Right lung (tissue), 10 donors: ENCODE measurements at places on chromosomes 3 and 15. TPM values are rescaled to one million over a fixed set of nuclear protein-coding genes. Genes with fewer than 3 reads are reported as not detected.

- no peak for DNase-seq
Observed at GRCh38 chr3:156148946-156149381, 28.6 kb downstream of the KCNAB1 start.

DNA sequence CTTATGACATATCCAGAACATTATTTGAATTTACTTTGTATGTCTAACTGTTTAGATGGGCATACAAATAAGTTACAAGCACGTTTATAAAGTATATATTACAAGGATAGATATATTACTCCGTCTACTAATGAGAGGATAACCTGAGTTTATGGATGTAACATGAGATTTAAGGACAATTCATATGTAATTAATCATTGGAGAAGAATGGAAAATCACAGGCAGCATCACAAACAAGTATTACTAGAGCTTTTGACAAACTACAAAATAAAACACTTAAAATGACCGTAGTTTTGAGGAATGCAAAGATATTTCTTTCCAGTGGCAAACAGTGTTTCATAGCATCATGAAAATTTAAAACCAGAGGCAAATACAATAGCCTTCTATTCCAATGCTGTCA, 113.8 kb downstream of the ROBO1 start:
- DNase-seq, result no peak

HLTF gene
- polyA plus RNA-seq, result 54.1 TPM

WHAMM gene
- 10.0 TPM for polyA plus RNA-seq

DNA sequence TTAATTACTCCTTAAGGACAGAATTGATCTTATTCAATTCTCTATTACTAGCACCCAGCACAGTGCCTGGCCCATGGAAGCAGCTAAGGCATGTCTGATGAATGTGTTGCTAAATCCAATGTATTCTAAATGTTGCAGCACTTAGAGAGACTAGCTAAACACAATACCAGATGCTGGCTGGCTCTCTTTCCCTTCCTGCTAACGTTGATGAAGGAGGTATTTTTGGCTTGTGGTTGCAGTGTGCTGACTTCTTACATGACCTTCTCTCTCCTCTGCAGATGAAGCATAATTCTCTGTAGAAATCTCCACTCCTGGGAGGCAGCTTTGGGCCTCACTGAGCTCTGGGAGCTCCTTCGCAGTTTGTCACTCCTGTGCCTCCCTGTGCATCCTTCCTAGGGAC, 183.6 kb downstream of the PEX5L start:
- no peak for DNase-seq

PPCDC gene
- 11.1 TPM for polyA plus RNA-seq

DNA sequence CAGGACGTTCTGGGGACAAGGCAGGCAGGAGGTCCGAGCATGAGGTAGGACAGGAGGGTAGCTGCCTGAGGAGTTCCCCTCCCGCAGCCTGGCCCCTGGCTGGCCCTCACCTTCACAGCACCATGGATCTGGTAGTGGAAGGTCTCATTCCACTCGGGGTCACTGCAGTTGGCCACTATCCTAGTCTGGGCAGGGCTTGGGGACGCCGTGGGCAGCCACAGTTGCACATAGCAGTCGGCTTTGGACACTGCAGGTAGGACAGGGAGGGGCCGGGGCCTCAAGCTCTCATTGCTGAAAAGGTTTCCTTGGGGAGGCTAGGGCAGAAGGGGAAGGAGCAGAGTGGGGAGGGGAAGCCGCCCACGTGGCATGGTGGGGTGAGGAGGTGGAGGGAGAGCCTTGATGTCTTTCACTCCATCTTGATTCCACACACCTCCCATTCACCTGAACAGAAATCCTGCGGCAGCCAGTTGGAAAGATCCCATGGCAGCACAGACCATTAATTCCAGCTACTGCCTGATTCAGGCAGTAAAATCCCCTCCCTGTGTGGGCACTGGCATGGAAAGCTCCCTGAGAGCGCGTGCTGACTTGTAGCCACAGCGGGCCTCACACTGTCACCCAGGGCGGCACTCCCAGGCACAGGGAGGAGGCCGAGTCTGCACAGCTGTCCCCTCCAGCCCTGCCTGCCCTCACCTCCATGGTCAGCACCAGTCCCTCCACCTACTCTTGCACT, 2.1 kb downstream of the PLA2G4F start:
- DNase-seq, result no peak

DNA sequence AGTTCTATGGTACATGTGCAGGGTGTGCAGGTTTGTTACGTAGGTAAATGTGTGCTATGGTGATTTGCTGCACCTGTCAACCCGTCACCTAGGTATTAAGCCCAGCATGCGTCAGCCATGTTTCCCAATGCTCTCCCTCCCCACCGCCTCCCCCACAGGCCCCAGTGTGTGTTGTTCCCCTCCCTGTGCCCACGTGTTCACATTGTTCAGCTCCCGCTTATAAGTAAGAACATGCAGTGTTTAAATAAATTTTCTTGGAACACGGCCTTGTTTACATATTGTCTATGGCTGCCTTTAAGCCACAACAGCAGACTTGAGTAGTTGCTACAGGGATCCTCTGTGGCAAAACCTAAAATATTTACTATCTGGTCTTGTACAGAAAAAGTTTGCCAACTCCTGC, 41.3 kb upstream of the CORO2B start:
- DNase-seq, result no peak

PPM1L gene
- polyA plus RNA-seq, result 4.6 TPM

DNA sequence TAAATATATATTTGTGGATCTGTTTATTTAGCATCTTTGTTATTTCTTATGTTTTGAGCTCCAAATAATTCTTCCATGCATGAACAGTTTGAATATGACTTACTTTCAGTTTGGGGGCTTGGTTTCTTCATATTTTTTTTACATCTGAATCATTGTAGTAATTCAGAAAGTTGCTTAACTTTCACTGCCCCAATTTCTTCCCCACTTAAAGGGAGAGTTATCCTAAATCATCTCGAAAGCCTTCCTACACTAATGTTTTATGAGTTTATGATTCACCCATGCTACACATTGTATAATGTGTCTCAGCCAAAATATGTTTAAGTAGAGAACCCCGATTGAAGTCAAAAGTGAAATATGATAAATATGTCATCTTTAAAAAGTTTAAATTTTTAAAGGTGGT, 47.8 kb downstream of the SPRED1 start:
- no peak for DNase-seq

ACP3 gene
- 3.6 TPM for polyA plus RNA-seq

TMCO5A gene
- polyA plus RNA-seq, result not detected

GRCh38 chr3:100700708-100701107, 8.6 kb upstream of the TFG start:
- no peak for DNase-seq

ITGB5 gene
- 65.5 TPM for polyA plus RNA-seq

GRCh38 chr3:103617961-103618360, 1183.1 kb downstream of the ZPLD1 start:
- DNase-seq, result no peak

DNA sequence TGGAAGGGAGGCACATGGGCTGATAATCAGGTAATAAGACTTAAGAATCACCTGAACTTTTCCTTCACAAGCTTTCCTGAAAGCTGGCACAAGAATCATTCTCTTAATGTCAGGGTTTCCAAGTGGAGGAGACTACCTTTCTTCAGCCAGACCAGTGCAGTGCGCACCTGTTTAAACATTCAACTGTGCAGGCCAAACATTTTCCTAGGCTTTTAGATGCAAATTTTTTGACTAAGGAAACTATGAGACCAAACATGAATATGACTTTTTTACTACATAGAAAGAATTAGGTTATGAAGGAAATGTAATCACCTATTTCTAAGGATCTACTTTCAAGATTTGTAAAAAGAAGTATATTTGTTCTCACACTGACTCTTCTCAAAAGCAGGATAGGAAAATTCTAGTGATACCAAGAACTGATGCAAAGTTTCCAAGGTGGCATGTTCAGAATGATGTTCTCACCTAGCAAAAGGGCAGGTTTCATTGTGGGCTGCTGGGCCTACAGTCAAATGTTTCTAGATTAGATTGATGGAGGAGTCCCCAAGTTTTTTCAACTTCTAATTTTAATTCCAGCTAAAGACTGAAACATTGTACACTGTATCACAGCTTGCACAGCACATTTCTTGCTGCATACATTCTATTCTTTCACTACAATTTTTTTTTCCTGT, 339.1 kb downstream of the TIGIT start:
- DNase-seq, result no peak

DNA sequence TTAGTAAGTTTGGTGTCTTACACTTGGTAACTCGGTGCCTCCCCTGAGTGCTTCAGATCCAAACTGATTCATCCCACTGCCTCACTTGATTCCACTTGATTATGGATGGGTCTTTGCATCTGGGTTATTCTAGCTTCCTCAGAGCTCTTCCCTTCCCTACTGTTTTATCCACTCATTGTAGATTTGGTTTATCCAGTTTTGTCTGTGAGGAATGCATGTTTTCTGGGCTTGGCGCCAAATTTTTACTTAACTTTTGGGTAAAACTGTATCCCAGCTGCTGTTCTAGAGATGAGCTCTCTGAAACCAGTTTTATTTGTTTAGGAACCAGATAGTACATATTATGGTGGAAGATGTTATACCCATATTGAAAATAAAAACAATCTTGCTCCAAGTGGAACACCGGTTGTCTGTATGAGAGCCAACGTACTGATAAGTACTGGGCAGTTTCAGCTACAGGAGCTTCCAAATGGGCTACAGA, 20.9 kb downstream of the RAD54L2 start:
- peak; percentile 73 for DNase-seq

UACA gene
- 131 TPM for polyA plus RNA-seq

GOLGA6B gene
- polyA plus RNA-seq, result not detected

GRCh38 chr3:42814914-42815507, 5.8 kb downstream of the ACKR2 start:
- DNase-seq, result no peak

GABRA5 gene
- polyA plus RNA-seq, result not detected

GRCh38 chr15:38564557-38565286, at the start of gene RASGRP1:
TSS of gene RASGRP1 (minus strand) at chr15:38564814. CDS start at chr15:38564628, 186 bp downstream.
- peak; percentile 41 for DNase-seq

WDR93 gene
- polyA plus RNA-seq, result 2.1 TPM

- DNase-seq, result no peak
Observed at GRCh38 chr3:32940726-32941125, 10.7 kb upstream of the CCR4 start.

ANKRD63 gene
- polyA plus RNA-seq, result not detected

- no peak for DNase-seq
Observed at GRCh38 chr3:42515391-42515916, 13.0 kb downstream of the VIPR1 start.

- DNase-seq, result no peak
Observed at GRCh38 chr3:123749711-123750110, 134.4 kb downstream of the MYLK start.

GRCh38 chr3:182837855-182838454, 44.7 kb downstream of the ATP11B start:
- DNase-seq, result no peak

GRCh38 chr15:98952381-98952803, 55.2 kb downstream of the PGPEP1L start:
- no peak for DNase-seq

- DNase-seq, result no peak
Observed at GRCh38 chr15:69795601-69796000, 302.1 kb downstream of the TLE3 start.

DAZL gene
- polyA plus RNA-seq, result not detected

DNA sequence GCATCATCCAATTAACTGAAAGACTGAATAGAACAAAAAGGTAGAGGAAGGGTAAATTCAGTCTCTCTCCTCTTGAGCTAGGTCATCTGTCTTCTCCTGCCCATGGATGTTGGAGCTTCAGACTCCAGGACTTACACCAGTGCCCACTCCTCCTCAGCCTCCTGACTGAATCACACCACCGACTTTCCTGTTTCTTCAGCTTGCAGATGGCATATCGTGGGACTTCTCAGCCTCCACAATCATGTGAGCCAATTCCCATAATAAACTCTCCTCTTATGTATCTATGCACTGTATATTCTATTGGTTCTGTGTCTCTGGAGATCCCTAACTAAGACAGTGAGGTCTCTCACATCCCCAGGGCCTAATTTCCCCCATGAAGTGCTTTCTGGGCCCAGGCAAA, 140.4 kb downstream of the CD47 start:
- no peak for DNase-seq

DNA sequence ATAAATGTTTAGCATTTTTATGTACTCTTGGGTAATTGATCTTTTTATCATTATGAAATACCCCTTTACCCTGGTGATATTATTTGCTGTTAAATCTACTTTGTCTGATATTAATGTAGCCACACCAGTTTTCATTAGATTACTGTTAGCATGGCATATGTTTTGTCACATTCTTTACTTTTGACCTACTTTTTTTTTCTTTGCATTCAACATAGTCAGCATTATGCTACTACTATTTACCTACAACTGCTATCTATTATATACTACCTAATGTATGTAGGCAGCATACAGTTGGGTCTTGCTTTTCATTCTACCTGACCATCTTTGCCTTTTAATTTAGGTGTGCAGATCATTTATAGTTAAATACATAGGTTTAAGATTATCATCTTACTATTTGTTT, 1429.6 kb upstream of the ALCAM start:
- no peak for DNase-seq

DNA sequence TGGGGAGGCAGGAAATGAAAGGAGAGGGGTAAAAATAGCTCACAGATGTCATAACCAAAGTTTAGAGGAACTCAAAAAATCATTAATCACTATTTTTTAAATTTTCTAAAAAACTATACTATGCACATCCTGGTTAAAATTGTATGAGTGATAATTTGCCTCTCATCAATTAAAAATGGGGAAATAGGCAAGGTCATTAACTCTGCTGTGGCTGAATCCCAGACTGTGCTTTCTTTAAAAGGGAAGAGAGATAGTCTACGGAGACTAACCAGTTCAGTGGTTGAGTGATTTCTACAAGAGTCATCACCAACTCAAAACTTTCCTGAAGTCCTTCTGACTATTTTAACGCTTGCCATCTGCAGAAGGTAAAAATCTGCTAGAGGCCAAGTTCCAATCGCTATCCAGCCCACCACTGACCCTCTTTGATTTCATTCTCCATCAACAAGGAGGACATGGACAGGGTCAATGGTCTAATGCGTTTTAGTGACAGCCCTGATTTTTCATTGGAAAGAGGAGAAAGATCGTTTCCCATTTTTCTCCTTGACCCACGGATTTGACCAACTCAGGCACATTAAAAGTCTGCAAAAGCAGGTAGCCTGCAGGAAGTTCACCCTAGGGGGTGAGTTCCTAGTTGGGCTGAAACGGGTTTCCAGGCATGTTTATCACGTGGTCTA, 850 bp downstream of the SUCLG2 start:
- DNase-seq, result no peak

GRCh38 chr3:166304584-166304983, 467.4 kb upstream of the BCHE start:
- DNase-seq, result no peak

GRCh38 chr15:64739577-64740143, 35.7 kb downstream of the RBPMS2 start:
- DNase-seq, result peak; percentile 51

DNA sequence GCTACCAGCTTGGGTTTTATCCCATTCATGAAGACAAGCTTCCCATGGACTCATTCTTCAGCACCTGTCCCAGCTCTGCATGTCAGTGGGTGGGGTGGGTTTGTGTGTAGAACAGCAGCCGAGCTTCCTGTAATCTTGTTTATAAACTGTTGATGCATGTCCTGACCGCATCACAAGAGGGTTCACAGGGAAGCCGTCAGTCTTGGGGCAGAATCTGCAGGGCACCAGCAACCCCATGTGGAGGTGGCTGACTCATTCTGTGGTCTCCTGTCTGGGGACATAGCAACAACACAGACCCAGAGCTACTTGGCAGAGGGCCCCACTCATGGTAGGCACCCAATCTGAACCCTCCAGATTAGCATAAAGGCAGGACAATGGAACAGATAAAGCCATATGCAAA, 35.6 kb downstream of the DAPK2 start:
- no peak for DNase-seq

- DNase-seq, result peak; percentile 36
Observed at GRCh38 chr15:89912145-89912673, 543 bp downstream of the ARPIN start.
